Motor neuron (in vitro differentiated cells): ENCODE measurements at places on chromosomes 16 and 17.

DNA sequence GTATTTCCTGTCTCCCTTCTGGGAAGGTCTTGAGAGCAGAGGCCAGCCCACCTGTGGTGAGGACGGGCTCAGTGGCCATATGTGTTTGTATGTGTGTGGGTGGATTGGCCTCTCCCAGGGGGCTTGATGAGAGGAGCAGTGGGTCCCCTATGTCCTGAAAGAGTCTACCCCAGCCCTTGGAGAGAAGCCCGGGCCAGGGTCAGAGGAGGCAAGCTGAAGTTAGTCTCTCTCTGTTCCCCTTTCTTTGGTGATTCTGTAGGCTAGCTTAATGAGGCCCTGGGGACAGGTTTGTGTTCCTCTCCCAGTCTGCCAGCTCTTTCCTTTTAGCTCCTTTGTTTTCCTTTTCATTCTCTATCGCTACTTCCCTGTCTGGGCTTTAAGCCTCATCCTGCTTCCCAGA, 23.8 kb upstream of the NFATC3 start:
- no peak for ATAC-seq

DNA sequence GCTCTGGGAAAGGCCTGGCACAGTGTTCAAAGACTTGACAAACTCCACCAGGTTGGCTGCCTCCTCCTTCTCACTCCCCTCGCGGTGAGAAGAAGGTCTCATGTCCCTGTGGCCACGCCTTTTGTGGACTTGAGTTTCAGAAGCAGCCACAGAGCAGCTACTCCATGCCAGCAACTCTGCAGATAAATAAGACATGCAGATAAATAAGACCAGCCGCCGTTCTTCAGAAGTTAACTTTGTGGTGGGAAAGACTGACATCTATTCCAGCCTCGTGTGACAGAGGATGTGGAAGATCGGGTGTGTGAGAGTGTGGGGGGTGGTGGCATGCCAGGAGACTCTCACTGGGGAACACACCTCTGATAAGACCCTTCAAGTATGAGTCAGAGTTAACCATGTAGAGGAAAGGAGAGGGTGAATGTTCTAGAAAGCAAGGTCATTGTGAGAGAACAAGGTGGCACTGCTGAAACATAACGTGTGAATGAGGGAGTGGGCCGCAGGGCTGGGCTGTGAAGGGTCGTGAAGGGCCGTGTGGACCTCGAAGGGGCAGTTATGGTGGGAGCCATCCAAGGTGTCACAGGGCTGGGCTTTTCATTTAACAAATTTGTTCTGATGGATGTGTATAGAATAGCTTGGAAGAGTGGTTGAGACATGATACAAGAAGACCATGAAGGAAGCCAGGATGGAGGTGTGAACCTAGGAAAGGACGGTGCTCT, 830 bp downstream of the SPACA3 start:
- ATAC-seq: no peak

GRCh38 chr17:80969030-80969673, 22.5 kb upstream of the CHMP6 start:
- ATAC-seq: no peak

DNA sequence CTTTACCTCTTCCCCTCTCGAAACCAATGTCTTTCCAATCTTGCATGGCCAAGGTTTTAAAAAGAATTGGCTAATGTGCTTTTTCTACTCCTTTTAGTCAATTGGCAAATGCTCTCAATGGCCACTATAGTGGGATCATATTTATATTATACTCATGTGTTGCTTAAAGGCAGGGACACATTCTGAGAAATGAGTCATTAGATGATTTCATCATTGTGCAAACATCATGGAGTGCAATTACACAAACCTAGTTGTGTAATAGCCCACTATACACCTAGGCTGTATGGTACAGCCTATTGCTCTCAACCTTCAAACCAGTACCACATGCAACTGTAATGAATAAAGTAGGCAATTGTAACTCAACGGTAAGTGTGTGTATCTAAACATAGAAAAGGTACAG, 180.9 kb downstream of the HS3ST3A1 start:
- peak; percentile 88 for ATAC-seq

- ATAC-seq: no peak
Measured at GRCh38 chr17:39697961-39698360, 1.9 kb upstream of the ERBB2 start.

- ATAC-seq: no peak
Measured at GRCh38 chr16:53946746-53947386, 242.9 kb downstream of the FTO start.

DNA sequence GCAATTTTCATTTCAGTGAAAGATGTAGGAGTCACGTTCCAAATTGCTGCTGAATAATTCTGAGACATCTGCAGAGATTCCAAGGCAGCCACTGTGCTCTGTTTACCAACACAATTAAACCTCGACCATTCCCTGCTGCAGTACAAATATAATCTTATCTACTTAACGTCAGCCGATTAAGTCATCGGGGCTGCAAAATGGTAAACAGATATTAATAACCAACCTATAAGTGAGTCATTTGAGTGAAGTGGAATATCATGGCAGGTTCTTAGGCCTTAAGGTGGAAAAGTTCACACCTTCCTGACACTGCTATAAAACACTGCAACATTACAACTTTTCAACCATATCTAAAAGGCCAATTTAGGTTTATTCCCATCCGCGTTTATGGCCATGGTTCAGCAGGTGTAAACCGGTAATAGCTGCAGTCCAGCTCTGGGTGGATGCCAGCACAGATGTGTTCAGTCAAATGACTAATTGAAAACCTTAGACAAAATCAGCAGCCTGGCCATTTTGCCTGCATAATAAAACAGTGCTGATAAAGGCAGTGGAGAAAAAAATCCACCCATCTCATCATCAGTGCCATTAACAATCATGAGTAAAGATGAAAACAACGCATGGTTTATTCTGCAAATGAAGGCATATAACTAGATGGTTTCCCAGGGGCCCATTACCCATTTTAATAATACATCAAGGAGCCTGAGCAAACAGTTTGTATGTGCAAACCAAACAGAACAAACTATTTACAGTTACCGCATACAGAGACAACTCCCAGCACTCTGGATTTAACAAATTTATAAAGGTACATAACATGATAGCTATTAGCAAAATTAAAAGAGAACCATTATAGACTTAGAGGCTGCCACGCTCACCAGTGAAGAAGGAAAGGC, 202.9 kb upstream of the IRX3 start:
- peak; percentile 94 for ATAC-seq

DNA sequence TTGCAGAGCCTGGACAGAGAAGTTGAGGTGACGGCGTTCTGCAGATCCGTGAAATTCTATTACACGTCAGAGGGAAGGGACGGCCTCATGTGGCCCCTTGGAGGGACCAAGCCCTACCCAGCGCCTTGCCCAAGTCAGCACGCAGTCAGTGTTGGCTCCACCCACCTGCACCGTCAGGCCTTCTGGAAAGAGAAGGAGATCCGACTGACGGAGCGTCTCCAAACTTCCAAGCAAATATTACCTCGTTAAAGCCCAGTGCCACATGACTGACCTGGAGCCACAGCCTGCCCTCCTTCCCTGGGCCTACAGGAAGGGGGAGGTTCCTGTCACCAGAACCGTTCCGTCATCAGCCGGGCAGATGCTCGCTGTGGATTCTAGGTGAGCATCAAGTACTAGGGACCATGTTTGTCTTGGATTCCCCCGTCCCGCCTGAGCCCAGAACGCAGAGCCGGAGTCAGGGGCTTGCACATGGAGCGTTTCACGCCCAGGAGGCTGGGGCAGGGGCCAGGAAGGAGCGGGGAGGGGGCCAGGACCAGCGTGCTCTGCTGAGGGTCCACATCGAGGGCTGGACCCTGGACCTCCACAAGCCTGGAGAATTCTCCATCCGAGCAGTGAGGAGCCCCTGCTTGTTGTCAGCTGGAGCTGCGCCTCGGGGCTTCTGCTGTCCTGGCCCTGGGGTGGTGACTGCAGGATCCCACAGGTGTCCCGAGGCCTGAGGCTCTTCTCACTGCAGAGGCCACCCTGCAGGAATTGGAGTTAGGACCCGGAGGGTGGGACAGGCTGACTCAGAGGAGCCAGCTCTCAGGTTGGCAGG, 22.6 kb upstream of the METRNL start:
- ATAC-seq: no peak

- no peak for ATAC-seq
Measured at GRCh38 chr17:75514919-75515495, 330 bp downstream of the CASKIN2 start.

- no peak for ATAC-seq
Measured at GRCh38 chr16:24482681-24483202, 56.6 kb upstream of the RBBP6 start.

DNA sequence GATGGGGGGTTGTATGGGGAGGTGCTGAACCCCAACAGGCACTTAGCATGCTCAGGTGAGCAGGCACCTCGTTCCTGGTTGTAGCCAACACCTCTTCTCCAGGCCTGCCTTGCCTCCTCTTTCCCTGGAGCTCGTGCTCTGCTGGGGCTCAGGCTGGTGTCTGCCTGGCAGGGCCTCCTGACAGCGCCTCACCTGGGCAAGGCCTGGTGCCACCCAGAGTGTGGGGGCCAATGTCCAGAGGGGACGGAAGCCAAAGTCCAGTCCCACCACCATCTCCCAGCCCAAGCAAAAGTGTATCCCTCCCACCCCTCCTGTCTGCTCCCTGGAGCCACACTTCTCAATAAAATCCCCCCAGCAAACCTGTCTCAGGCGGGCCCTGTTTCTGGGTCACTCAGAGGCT, 304.2 kb upstream of the TNRC6C start:
- no peak for ATAC-seq

DNA sequence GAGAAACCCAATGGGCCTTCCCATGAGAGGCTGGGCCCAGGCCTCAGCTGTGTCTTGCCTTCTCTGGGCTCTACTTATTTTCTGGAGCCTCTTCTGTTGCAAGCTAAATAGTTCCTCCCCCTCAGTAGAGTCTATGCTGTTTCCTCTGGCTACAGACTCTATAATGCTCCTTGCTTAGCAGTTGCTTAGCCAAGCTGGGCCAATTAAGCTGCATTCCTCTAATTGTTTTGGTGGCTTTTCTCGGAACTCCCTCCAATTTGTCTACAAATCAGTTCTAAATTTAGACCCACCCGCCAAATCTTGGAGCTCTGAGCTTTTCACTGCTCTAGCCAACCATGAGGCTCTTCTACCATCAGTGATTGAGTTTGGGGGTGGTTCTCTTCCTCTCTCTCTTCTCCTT, 302.7 kb upstream of the ASIC2 start:
- no peak for ATAC-seq

DNA sequence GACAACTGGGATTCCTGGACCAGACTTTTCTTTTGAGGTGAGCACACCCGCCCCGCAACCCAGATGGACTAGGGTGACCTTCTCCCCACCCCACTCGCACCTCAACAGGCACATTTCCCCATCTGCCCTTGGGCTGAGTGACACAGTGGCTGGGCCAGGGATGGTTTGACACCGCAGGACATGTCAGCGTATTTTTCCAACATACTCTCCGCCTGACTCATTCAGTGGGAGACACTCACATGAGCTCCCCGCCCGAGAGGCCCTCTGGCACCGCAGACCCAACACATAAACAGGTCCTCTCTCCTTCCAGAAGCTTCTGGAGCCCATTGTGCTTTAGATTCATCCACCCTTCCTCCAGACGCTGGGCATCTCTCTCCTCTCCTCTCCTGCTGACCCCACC, 69.4 kb downstream of the ZDHHC7 start:
- ATAC-seq: peak; percentile 99

GRCh38 chr16:28974007-28974436, 556 bp upstream of the SPNS1 start:
- ATAC-seq: peak; percentile 60

GRCh38 chr17:78529871-78530670, 47.1 kb downstream of the DNAH17 start:
- no peak for ATAC-seq

- ATAC-seq: no peak
Measured at GRCh38 chr16:57510016-57510871, 24.0 kb upstream of the DOK4 start.

DNA sequence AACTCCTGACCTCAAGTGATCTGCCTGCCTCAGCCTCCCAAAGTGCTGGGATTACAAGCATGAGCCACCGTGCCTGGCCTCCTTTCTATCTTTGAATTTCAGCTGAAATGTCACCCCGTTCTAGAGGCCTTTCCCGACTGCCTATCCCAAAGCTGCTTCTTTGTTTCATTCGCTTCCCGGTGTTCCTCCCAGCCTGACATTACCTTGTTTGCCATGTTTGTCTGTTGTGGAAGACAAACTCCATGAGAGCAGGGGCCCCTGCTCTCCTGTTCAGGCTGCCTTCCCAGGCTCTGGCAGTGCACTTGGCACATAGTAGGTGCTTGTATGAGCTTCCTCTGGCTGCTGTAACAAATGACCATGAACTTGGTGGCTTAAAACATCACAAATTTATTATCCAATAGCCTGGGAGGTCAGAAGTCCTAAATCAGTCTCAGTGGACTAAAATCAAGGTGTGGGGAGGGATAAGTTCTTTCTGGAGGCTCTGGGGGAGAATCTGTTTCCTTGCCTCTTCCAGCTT, 2.6 kb upstream of the CCL22 start:
- no peak for ATAC-seq

DNA sequence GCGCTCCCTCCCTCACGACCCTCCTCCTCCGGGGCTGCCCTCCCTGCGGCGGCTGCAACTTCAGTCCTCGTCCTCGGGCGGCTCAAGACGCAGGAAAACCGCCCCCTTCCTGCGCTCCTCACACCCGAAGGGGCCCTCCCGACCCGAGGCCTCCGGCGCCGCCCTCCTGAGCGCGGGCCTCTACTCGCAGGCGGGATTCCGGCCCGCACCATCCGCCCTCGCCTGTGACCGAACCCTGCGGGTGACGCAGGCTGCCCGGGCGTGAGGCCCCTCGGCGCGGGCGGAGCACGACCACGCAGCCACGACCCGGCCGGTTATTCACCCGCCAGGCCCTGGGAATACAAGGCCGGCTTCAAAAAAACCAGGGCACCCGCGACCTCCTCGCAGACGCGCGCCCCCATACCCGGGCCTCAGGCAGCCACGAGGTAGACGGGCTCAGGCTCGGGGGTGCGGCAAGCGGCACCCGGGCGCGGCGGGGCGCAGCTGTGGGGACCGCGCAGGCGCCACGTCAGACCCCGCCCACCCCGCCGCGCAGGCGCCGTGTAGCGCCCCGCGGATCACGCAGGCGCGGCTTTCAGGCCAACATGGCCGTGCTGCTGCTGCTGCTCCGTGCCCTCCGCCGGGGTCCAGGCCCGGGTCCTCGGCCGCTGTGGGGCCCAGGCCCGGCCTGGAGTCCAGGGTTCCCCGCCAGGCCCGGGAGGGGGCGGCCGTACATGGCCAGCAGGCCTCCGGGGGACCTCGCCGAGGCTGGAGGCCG, at the start of gene SPG7:
SPG7 (plus strand) TSS at position 570 of the 757 bp plus-strand sequence; CDS start at position 585, 15 bp downstream.
- peak; percentile 53 for ATAC-seq

DNA sequence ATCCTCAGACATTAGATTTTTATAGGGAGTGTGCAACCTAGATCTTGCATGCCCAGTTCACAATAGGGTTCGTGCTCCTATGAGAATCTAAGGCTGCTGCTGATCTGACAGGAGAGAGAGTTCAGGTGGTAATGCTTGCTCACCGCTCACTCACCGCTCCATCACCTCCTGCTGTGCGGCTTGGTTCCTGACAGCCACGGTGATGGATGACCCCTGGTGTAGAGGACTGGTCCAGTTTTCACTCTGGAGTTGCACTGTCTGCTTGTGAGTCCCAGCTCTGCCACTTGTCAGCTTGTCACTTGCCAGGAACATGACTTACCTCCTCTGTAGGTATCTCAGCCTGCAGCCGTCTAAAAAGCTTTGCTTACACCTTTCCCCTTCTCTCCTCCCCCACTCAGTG, 214.6 kb downstream of the SNX29 start:
- ATAC-seq: no peak
